ENCODE measurements at places on chromosomes 16 and 17. TPM values are rescaled to one million over a fixed set of nuclear protein-coding genes. Genes with fewer than 3 reads are reported as not detected.

Gene SGF29
- 12.3 TPM for total RNA-seq

Gene C17orf100
- total RNA-seq = 1.3 TPM

Gene KCNAB3
- total RNA-seq = 1.2 TPM

Gene FMNL1
- 2.7 TPM for total RNA-seq

Gene SMYD4
- total RNA-seq = 4.2 TPM

Gene CPNE7
- 34.2 TPM for total RNA-seq

Gene CD300H
- total RNA-seq = not detected

Gene KRTAP9-8
- not detected for total RNA-seq

Gene C17orf67
- total RNA-seq = 1.3 TPM
